ENCODE measurements at places on chromosomes 7 and 10. TPM values are rescaled to one million over a fixed set of nuclear protein-coding genes. Genes with fewer than 3 reads are reported as not detected.

MRLN gene
- total RNA-seq, result not detected

SIRT1 gene
- 17.1 TPM for total RNA-seq

DPCD gene
- 13.9 TPM for total RNA-seq

TFAM gene
- 14.8 TPM for total RNA-seq

AGMO gene
- total RNA-seq, result 3.8 TPM

ADAMTS14 gene
- total RNA-seq, result 8.7 TPM

C10orf53 gene
- total RNA-seq, result not detected

SORCS3 gene
- not detected for total RNA-seq

DNA sequence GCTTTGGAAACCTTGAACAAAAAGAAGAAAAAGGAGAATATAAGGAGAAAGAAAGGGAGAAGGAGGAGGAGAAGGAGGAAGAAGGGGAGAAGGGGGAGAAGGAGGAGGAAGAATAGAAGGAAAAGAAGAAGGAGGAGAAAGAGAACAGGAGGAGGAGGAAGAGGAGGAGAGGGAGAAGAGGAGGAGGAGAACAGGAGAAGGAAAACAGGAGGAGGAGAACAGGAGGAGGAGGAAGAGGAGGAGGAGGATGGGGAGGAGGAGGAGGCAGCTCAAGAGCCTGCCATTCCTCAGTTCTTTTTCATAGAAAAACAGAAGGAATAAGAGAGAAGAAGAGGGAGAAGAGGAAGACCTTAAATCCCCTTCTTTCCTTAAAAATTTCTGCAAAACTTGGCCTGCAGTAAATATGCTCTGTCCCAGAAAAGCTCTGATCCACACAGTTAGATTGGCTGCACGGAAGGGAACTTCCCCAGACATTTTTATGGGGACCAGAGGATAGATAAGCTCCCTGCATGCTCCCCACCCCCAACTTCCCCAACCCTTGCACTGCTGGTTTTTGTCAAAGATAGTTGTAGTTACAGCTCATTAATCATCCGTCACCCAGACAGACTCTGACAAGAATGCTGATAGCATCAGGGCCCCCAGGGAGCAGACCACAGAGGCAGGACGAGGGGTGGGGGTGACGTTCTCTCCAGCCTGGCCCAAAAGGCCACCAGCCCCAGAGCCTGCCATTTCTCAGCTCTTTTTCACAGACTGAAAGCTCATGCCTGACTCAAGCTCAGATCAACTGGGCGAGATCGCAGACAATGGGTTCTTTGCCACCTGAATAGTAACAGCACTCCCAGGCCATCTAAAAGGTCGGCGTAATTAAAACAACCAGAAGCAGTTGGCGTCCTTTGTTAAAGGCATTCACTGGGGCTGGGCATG lies 34.5 kb upstream of the LYZL1 start:
- no peak for DNase-seq
- H3K4me1 ChIP-seq, result peaks cover 54% of the 10 kb centered on the region
- H3K27me3 ChIP-seq, result no peaks in the 10 kb centered on the region
- no peak overlapping the region for H3K4me3 ChIP-seq
- H3K36me3 ChIP-seq, result no peaks in the 10 kb centered on the region

- no peak for DNase-seq
- peak overlapping the region; percentile 3 for H3K27ac ChIP-seq
- no peak overlapping the region for H3K4me3 ChIP-seq
- H3K4me1 ChIP-seq, result peaks cover 11% of the 10 kb centered on the region
- peaks cover 44% of the 10 kb centered on the region for H3K36me3 ChIP-seq
These were observed 30.3 kb upstream of the NCAPG2 start for GRCh38 chr7:158734861-158735260.

DNA sequence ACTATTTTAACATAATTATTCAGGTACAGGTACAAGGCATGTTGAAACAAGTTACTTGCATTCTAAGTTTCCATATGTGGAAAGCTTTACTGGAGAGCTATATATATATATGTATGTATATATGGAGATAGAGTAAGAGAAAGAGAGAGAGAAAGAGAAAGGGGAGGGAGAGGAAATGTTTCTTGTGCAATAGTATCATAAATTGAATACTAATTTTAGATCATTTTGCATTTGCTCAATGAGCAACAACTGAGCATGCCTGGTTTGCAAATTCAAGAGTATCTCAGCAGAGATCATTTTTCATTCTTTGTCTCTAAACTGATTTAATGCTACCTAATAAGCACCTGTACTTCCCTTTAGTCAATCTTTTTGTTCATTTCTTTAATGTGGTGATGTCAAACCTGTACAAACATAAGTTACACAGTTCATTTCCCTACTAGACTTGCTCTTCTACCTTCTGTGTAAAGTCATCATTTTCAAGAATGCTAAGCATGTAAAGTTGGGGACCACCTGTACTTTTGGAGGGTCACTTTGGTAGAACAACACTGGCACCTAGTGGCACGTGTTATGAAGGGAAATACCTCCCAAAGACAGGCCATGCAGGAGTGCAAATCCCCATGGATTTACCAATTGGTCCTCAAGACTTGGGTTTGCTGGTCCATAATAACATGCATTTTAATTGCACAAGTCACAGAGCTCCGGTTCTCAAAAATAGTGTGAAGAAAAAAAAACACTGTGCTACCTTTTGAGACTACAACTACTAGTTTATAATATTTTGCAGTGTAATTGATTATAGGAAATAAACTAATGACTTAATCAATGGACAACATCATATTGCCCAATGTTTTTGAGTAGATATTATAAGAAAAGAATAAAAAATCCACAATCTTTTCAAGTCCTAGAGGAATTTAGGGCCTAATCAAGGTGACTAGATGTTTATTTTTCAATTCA lies 431.2 kb upstream of the IGFBP3 start:
- H3K4me3 ChIP-seq, result no peak overlapping the region
- no peaks in the 10 kb centered on the region for H3K27me3 ChIP-seq
- no peak overlapping the region for H3K27ac ChIP-seq
- no peaks in the 10 kb centered on the region for H3K36me3 ChIP-seq
- DNase-seq, result no peak

GRCh38 chr7:157282141-157282801 lies 54.5 kb upstream of the DNAJB6 start:
- no peaks in the 10 kb centered on the region for H3K27me3 ChIP-seq
- H3K36me3 ChIP-seq, result no peaks in the 10 kb centered on the region
- H3K4me1 ChIP-seq, result peaks cover 5% of the 10 kb centered on the region

GRCh38 chr7:50553973-50554372 lies 11.2 kb downstream of the DDC start:
- DNase-seq, result no peak
- H3K36me3 ChIP-seq, result no peaks in the 10 kb centered on the region
- H3K27me3 ChIP-seq, result peaks cover 46% of the 10 kb centered on the region
- H3K27ac ChIP-seq, result no peak overlapping the region

- no peak overlapping the region for H3K27ac ChIP-seq
- no peaks in the 10 kb centered on the region for H3K4me1 ChIP-seq
- no peak overlapping the region for H3K4me3 ChIP-seq
- no peak for DNase-seq
- H3K36me3 ChIP-seq, result no peaks in the 10 kb centered on the region
- peaks cover 39% of the 10 kb centered on the region for H3K27me3 ChIP-seq
These were observed 145.6 kb upstream of the FAM20C start for GRCh38 chr7:46830-47140.

GRCh38 chr7:70614237-70615045 lies 517.5 kb upstream of the GALNT17 start:
- peak overlapping the region; percentile 87 for H3K27ac ChIP-seq
- peak overlapping the region; percentile 49 for H3K4me3 ChIP-seq
- peaks cover 14% of the 10 kb centered on the region for H3K4me1 ChIP-seq
- H3K36me3 ChIP-seq, result no peaks in the 10 kb centered on the region
- H3K27me3 ChIP-seq, result no peaks in the 10 kb centered on the region
- DNase-seq, result no peak

GRCh38 chr7:100965723-100966541 lies 3.4 kb upstream of the MUC12 start:
- DNase-seq, result peak; percentile 97
- no peak overlapping the region for H3K27ac ChIP-seq
- H3K36me3 ChIP-seq, result no peaks in the 10 kb centered on the region
- peaks cover 6% of the 10 kb centered on the region for H3K4me1 ChIP-seq
- peak overlapping the region; percentile 23 for H3K4me3 ChIP-seq
- H3K27me3 ChIP-seq, result peaks cover 64% of the 10 kb centered on the region

- H3K4me1 ChIP-seq, result peaks cover 41% of the 10 kb centered on the region
- no peak overlapping the region for H3K27ac ChIP-seq
- no peak for DNase-seq
- H3K4me3 ChIP-seq, result no peak overlapping the region
- H3K27me3 ChIP-seq, result no peaks in the 10 kb centered on the region
These were observed 13.1 kb upstream of the ASB4 start for GRCh38 chr7:95472581-95473161.

GRCh38 chr10:102246261-102246660 lies 929 bp downstream of the GBF1 start:
- H3K27me3 ChIP-seq, result no peaks in the 10 kb centered on the region
- H3K4me1 ChIP-seq, result peaks cover 49% of the 10 kb centered on the region

GRCh38 chr7:158957921-158958491 lies 101.6 kb downstream of the DYNC2I1 start:
- H3K4me1 ChIP-seq, result no peaks in the 10 kb centered on the region
- H3K4me3 ChIP-seq, result no peak overlapping the region
- no peak for DNase-seq
- no peaks in the 10 kb centered on the region for H3K36me3 ChIP-seq
- H3K27me3 ChIP-seq, result no peaks in the 10 kb centered on the region
